ENCODE measurements at places on chromosomes 5 and 9. TPM values are rescaled to one million over a fixed set of nuclear protein-coding genes. Genes with fewer than 3 reads are reported as not detected.

DNA sequence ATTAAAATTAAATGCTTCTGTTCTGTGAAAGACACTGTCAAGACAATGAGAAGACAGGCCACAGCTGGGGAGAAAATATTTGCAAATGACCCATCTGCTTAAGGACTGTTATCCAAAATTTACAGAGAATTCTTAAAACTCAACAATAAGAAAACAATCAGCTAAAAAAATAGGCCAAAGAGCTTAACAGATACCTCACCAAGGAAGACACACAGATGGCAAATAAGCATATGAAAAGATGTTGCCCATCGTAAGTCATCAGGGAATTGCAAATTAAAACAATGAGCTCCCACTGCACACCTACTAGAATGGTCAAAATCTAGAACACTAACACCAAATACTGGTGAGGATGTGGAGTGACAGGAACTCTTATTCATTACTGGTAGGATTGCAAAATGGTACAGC is 10.3 kb downstream of the WNK2 start:
- no peak for DNase-seq

- DNase-seq = no peak
Observed at GRCh38 chr9:24459953-24460352, 85.7 kb downstream of the IZUMO3 start.

DNA sequence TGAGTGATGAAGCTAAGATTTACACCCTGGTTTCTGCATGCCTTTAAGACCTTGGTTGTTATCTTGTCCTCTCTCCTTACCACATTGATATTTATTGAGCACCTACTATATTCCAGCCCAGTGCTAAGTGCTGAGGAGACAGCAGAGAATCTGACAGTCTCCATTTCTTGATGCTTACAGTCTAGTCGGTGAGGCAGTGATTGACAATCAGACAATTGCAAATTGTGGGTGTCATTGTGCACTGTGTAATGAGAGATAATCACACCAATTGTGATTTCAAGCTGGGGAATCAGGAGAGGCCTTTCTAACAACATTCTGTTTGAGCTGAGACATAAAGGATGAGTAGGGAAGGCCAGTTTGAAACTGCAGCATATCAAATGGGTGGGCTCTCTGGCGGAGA is 41.7 kb upstream of the PPARGC1B start:
- no peak for DNase-seq

The TBC1D9B gene
- 82.2 TPM for total RNA-seq
